ENCODE measurements at places on chromosomes 1 and 21. TPM values are rescaled to one million over a fixed set of nuclear protein-coding genes. Genes with fewer than 3 reads are reported as not detected.

The BTG3 gene
- 43.4 TPM for total RNA-seq

DNA sequence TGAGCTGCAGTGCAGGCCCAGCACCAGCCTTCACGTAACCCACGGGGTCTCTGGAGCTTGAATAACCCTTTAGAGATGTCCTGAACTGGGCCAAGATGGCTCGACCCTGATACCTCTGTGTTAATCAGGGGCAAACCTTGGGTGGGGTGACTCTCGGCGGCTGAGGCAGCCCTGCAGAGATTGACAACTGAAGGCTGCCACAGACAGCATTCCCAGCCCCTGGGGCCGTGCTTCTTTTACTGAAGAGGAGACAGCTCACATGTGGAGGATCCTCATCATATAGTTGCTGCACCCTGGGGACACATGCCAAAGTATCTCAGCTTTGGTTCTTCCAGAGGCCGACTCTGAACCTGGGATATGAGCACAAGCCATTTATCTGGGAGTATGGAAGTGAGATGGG, 57.3 kb upstream of the PTGFRN start:
- H3K4me1 ChIP-seq, result peaks cover 37% of the 10 kb centered on the region
- no peak overlapping the region for H3K27ac ChIP-seq
- H3K4me3 ChIP-seq, result no peak overlapping the region
- no peaks in the 10 kb centered on the region for H3K27me3 ChIP-seq
- DNase-seq, result no peak

The CELA2A gene
- not detected for total RNA-seq

DNA sequence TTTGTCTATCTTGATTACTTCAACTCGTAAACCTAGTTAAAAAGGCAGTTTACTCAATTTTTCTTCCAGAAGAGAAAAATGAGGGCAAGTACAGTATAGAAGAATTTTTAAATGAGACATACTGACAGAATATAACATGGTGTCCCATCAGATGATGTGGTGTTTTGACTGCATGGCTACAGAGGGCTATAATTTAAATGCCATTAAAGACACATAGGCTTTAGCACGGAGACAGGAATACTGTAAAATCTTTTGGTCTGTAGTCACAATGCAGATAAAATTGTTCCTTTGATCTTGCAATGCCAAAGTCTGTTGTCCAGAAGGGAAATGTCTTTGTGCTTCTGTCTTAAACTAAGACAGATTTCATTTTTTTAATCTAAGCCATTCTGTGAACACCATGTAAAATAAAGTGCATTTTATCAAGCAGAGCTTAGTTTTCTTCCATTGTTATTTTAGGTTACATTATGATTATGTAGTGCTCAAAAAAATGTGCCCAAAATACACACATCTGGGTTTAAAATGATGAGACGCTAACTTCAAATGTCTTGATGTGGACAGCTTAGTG, 249.6 kb downstream of the PTPRC start:
- no peaks in the 10 kb centered on the region for H3K4me1 ChIP-seq
- DNase-seq, result no peak
- H3K36me3 ChIP-seq, result no peaks in the 10 kb centered on the region
- H3K27ac ChIP-seq, result no peak overlapping the region
- no peaks in the 10 kb centered on the region for H3K27me3 ChIP-seq
- H3K4me3 ChIP-seq, result no peak overlapping the region

DNA sequence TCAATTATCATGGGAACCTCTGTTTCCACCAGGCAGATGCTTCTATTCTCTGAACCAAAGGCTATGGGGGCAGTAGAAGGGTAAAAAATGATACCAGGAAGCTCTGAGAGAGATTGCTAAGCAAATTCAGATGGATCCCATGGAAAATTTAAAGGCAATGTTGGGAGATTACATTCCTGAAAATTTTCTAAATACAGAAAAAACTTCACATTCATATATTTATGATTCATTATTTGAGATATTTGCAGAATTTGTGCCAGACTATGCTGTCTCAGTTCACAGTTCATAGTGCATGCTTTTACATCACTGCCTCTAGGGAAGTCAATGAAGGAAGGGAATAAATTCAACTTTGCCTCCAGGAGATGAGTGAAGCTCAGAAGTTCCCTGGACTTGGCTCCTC, 57.5 kb downstream of the KCNT2 start:
- DNase-seq, result no peak
- no peaks in the 10 kb centered on the region for H3K36me3 ChIP-seq

- no peak for DNase-seq
- no peaks in the 10 kb centered on the region for H3K4me1 ChIP-seq
- H3K36me3 ChIP-seq, result no peaks in the 10 kb centered on the region
- H3K27ac ChIP-seq, result no peak overlapping the region
Measured at GRCh38 chr1:37157634-37158033, 123.3 kb upstream of the GRIK3 start.

GRCh38 chr1:221174330-221174993, 295.2 kb downstream of the HLX start:
- H3K36me3 ChIP-seq, result no peaks in the 10 kb centered on the region
- H3K4me3 ChIP-seq, result no peak overlapping the region
- DNase-seq, result no peak

The PLA2G2F gene
- total RNA-seq, result not detected

DNA sequence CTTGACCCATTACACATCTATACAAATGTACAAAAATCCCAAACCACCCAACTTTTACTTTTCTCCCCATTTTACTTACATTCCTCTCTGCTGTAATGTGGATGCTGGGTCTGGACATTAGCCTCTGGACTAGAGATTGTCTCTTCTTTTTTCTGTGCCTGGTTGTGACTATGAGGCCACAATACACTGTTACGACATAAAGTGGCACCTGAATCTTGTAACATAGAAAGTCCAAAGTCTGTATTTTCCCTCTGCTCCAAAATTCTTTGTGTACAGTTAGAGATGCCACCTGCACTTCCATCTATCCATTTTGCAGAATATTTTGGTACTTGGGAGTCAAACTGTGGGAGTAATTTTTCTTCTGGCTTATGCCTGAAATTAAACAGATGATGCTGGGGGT, 22.7 kb downstream of the C21orf91 start:
- DNase-seq, result no peak
- H3K4me1 ChIP-seq, result peaks cover 58% of the 10 kb centered on the region
- no peak overlapping the region for H3K4me3 ChIP-seq

The TSPAN2 gene
- 2.5 TPM for total RNA-seq

The ATAD3C gene
- total RNA-seq, result 1.7 TPM

The ARTN gene
- not detected for total RNA-seq

- H3K27ac ChIP-seq, result no peak overlapping the region
- H3K27me3 ChIP-seq, result peaks cover 5% of the 10 kb centered on the region
- H3K4me3 ChIP-seq, result no peak overlapping the region
Measured at GRCh38 chr1:221334062-221334461, 407.8 kb downstream of the DUSP10 start.

GRCh38 chr1:65182658-65183268, 34.8 kb downstream of the AK4 start:
- H3K4me3 ChIP-seq, result no peak overlapping the region
- H3K36me3 ChIP-seq, result no peaks in the 10 kb centered on the region
- peaks cover 1% of the 10 kb centered on the region for H3K27me3 ChIP-seq
- no peak overlapping the region for H3K27ac ChIP-seq

The SAMD13 gene
- 0.38 TPM for total RNA-seq

The HHAT gene
- 1.8 TPM for total RNA-seq

- no peaks in the 10 kb centered on the region for H3K27me3 ChIP-seq
- peaks cover 62% of the 10 kb centered on the region for H3K36me3 ChIP-seq
- H3K27ac ChIP-seq, result no peak overlapping the region
- peaks cover 43% of the 10 kb centered on the region for H3K4me1 ChIP-seq
Measured at GRCh38 chr1:92554216-92554615, 67.5 kb upstream of the GFI1 start.

DNA sequence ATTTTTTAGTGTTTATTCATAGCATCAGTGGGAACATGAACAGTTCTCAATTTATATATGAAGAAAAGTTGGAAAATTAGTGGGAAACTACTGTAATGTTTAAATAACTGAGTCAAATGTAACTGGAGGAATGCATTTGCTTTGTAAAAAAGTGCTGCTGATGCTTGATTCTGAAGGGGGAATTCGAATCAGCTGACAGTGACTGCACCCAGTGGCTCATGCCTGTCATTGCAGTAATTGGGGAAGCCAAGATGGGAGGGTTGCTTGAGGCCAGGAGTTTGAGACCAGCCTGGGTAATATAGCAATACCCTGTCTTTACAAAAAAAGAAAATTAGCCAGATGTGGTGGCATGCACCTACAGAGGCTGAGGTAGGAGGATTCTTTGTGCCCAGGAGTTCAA, 398.4 kb downstream of the ZP4 start:
- no peak overlapping the region for H3K27ac ChIP-seq
- no peaks in the 10 kb centered on the region for H3K4me1 ChIP-seq
- H3K36me3 ChIP-seq, result no peaks in the 10 kb centered on the region
- H3K4me3 ChIP-seq, result no peak overlapping the region

The KIF21B gene
- 58.7 TPM for total RNA-seq

The NID1 gene
- total RNA-seq, result 0.07 TPM

The SAMD11 gene
- not detected for total RNA-seq

- peaks cover 8% of the 10 kb centered on the region for H3K27me3 ChIP-seq
- DNase-seq, result no peak
- no peaks in the 10 kb centered on the region for H3K36me3 ChIP-seq
- no peak overlapping the region for H3K4me3 ChIP-seq
- no peak overlapping the region for H3K27ac ChIP-seq
Measured at GRCh38 chr1:225577241-225577640, 75.7 kb downstream of the ENAH start.

GRCh38 chr1:5887971-5888361, 104.3 kb downstream of the NPHP4 start:
- no peak overlapping the region for H3K27ac ChIP-seq
- H3K27me3 ChIP-seq, result no peaks in the 10 kb centered on the region
- H3K36me3 ChIP-seq, result peaks cover 2% of the 10 kb centered on the region
- H3K4me1 ChIP-seq, result no peaks in the 10 kb centered on the region
- DNase-seq, result no peak

DNA sequence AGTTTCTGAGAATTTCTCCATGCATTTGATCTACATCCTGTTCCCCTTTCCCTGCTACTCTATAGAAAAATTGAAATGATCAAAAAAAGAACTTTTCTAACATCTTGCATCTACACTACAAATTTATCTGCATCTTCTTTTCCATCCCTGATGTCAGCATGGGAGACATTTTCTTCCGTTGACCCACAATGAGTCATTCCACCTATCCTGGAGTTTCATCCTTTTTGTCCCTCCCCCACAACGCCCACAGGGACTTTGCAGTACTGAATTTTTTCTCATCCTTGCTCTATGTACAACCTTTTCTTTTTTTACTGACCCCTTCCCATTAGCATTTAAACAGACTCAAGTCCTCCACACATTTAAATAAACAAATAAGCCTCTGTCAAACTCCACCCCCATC, 112.2 kb upstream of the MROH9 start:
- H3K4me1 ChIP-seq, result no peaks in the 10 kb centered on the region
- H3K27ac ChIP-seq, result no peak overlapping the region
- no peak overlapping the region for H3K4me3 ChIP-seq
- DNase-seq, result no peak
- no peaks in the 10 kb centered on the region for H3K27me3 ChIP-seq
- H3K36me3 ChIP-seq, result no peaks in the 10 kb centered on the region

The MFSD2A gene
- 6.0 TPM for total RNA-seq

DNA sequence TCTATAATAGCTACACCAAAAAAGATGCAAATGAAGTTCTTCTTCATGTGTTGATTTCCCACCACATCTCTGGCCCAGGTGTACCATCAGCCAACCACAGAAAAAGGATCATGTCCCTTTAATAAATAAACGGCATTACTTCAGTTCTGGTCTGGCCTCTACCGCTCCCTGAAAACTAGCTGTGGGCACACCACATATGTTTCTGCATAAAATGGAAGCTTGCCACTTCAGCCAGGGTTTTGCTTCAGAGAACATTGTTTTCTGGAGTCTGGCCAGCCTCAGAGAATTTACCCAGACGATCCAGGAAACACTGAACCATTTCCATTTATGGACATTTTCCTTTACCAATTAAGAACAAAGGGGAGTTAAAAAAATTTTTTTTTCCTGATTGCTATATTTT, 5.8 kb upstream of the LAMC2 start:
- no peak overlapping the region for H3K27ac ChIP-seq
- H3K4me3 ChIP-seq, result no peak overlapping the region
- no peaks in the 10 kb centered on the region for H3K36me3 ChIP-seq
- H3K4me1 ChIP-seq, result peaks cover 9% of the 10 kb centered on the region
- no peaks in the 10 kb centered on the region for H3K27me3 ChIP-seq

- no peak overlapping the region for H3K4me3 ChIP-seq
- no peak for DNase-seq
- H3K36me3 ChIP-seq, result no peaks in the 10 kb centered on the region
- peaks cover 4% of the 10 kb centered on the region for H3K27me3 ChIP-seq
Measured at GRCh38 chr1:96926176-96926575, 204.6 kb downstream of the PTBP2 start.

GRCh38 chr1:112440574-112440973, 44.6 kb downstream of the CTTNBP2NL start:
- H3K36me3 ChIP-seq, result no peaks in the 10 kb centered on the region
- H3K27me3 ChIP-seq, result peaks cover 4% of the 10 kb centered on the region
- H3K4me1 ChIP-seq, result no peaks in the 10 kb centered on the region
- no peak overlapping the region for H3K27ac ChIP-seq

- no peaks in the 10 kb centered on the region for H3K36me3 ChIP-seq
- H3K4me1 ChIP-seq, result no peaks in the 10 kb centered on the region
- peaks cover 7% of the 10 kb centered on the region for H3K27me3 ChIP-seq
- H3K4me3 ChIP-seq, result no peak overlapping the region
- no peak overlapping the region for H3K27ac ChIP-seq
Measured at GRCh38 chr1:163442895-163443294, 121.1 kb downstream of the NUF2 start.

DNA sequence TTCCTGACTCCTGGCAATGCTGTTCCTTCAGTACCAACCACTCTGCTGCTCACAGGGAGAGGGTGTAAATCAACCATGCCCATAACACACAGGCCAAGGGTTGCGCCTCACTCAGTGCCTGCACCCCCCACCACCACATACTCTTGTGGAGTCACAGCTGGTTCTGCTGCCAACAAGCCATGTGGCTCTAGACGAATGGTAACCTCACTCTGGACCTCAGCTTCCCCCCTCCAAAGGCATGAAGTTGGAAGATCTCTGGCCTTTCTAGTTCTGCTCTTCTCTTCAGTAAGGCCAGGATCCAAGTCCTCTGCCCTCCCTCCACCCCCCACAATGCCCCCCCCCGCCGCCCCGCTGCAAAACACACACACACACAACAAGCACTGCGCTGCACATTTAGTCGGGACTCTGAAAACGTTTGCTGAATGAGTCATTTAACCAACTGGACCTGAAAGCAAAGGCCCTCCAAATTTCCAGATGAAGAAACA, 1.7 kb upstream of the GLIS1 start:
- H3K4me3 ChIP-seq, result no peak overlapping the region
- peaks cover 2% of the 10 kb centered on the region for H3K4me1 ChIP-seq
- no peak overlapping the region for H3K27ac ChIP-seq
- peaks cover 2% of the 10 kb centered on the region for H3K36me3 ChIP-seq
- DNase-seq, result no peak

DNA sequence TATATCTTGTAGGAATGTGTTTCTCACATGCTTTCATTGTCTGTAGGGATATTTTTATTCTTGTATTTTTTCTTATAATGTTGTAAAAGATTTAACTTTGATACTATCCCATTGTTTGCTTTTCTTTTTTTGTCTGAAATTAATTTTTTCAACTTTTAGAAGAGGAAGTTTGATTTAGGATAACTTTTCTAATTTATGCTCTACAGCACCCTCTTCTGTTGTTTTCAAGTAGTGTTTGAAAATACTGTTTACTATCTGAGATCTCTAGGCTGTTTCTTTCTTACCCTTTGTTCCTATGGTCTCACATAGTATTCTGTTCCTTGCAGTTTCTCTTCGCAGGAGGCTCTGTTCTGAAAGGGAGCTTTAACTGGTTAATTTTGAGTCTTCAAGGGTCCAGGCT, 21.9 kb downstream of the ABCD3 start:
- H3K36me3 ChIP-seq, result peaks cover 32% of the 10 kb centered on the region
- no peaks in the 10 kb centered on the region for H3K27me3 ChIP-seq
- DNase-seq, result no peak
- no peaks in the 10 kb centered on the region for H3K4me1 ChIP-seq
- no peak overlapping the region for H3K27ac ChIP-seq

The TNFRSF14 gene
- 152 TPM for total RNA-seq

The LCE2B gene
- not detected for total RNA-seq
